ENCODE measurements at places on chromosomes 2 and 18.
A peak's percentile ranks its signal among the peaks of the same experiment; 100 is the strongest.

GRCh38 chr2:121888189-121888557 lies 132.7 kb downstream of the TSN start:
- no peak for DNase-seq

GRCh38 chr18:69259282-69259681 lies 141.4 kb upstream of the DOK6 start:
- DNase-seq = no peak

DNA sequence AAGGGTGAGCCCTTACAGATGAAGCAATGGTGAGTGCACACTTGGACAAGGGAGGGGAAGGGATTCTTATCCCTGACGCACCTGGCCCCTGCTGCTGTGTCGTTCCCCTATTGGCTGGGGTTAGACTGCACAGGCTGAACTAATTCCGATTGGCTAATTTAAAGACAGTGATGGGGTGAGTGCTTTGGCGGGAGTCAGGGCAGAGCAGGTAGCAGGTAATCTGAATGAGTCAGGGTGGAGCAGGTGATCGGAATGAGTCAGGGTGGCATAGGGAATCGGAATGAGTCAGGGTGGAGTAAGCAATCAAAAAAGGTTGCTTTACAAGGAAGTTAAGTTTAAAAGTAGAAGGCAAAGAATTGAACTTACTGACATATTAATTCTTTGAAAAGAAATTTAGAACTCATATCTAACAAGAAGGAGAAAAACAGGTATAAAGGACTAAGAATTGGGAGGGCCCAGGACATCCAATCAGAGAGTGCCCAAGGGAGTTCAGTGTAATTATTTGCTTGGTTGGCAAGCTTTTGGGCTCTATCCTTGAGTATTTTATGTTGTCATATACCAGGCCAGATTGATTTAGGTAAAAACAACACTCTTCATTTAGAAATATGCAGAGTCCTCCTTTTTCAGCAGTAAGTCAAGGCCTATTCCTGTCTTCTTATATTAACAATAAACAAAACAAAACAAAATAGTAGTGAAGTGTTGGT lies 52.3 kb upstream of the RALBP1 start:
- DNase-seq = no peak

- DNase-seq = no peak
Measured at GRCh38 chr2:142840436-142840835, 37.0 kb upstream of the KYNU start.

DNA sequence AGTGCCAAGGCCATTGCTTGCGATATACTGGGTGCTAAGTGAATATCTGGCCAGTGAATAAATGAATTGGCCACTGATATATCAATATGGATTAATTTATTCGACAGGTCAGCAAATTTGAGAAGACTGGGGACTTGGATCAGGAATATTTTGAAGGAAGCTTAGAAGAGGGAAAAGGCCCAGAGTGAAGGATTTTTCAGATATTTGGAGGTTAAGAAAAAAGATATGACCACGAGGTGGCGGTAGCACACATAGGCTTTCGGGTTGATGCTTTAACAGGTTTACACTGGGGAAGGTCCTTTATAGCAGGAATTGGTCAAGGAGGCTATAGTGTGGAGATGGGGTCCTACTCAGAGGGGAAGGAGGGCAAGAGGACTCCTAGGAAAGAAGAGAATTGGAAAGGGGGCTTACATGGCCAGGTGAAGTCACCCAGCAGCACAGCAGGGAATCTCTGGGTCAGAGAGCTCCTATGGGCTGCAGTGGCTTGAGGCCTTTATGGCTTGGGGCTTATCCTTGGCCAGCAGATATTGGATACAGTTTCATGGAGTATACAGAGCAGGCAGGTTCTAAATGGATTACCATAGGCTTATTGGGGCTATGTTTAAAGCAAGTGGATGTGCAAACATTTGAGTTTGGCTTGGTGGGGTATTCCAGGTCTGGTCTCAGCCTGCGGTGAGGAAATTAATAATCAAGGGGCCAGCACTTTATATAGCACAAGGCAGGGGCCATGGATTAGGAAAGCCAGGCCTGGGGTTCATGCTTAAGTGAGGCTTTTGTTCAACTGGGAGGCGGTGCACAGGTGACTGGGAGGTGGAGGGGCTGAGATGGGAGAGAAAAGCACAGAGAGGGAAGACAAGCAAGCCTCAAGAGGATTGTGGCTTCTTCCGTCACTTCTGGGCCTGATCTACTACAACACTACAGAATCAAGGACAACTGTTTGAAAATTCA lies 9.7 kb downstream of the IL1RN start:
- peak; percentile 14 for DNase-seq

DNA sequence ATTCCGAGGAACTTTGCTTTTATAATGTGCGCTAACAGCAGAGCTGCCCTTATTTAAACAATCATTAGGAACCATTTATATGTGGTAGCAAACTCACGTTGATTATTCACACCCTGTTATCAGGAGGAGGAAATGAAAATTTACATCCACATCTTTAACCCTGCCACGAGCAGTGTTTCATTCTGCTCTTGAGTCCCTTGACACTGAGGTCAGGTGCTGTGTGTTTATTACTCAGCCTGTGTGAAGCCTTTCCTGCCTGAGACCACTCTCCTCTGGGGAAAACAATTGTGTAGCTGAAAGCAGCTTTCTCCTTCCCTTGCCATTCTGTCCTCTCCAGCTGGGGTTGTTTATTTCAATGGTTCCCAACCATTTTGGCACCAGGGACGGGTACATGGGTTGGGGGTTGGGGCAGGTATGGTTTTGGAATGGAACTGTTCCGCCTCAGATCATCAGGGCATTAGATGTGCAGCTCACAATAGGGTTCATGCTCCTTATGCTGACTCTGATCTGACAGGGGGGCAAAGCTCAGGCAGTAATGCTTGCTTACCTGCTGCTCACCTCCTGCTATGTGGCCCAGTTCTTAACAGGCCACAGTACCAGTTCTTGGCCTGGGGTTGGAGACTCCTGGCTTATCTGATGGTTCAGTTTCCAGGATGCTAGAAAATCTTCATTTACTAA lies 651.1 kb downstream of the TDRD15 start:
- no peak for DNase-seq

GRCh38 chr2:226411727-226412360 lies 387.8 kb downstream of the IRS1 start:
- DNase-seq = no peak

- no peak for DNase-seq
Measured at GRCh38 chr2:185790361-185790760, 51.8 kb downstream of the FSIP2 start.

DNA sequence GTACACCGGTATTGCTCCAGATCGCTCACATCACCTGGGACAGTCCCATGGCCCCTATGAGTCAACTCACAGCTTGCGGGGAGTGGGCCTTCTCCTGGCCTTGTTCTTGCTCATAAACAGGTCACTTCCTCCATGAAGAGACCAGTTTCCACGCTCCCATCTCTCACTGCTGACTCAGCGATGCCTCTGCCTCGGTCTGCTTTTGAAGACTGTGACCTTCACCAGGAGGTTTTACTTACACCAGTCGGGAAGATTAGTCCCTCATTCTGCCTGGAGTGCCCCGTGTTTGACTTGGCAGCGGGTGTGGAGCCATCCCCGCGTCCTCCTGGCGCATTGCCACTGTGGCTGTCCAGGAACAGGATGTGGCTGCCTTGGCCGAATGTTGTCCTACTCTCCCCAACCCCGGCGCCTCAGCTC lies 159.8 kb downstream of the RHBDD1 start:
- no peak for DNase-seq

GRCh38 chr2:213189001-213189899 lies 37.8 kb upstream of the IKZF2 start:
- DNase-seq = no peak

DNA sequence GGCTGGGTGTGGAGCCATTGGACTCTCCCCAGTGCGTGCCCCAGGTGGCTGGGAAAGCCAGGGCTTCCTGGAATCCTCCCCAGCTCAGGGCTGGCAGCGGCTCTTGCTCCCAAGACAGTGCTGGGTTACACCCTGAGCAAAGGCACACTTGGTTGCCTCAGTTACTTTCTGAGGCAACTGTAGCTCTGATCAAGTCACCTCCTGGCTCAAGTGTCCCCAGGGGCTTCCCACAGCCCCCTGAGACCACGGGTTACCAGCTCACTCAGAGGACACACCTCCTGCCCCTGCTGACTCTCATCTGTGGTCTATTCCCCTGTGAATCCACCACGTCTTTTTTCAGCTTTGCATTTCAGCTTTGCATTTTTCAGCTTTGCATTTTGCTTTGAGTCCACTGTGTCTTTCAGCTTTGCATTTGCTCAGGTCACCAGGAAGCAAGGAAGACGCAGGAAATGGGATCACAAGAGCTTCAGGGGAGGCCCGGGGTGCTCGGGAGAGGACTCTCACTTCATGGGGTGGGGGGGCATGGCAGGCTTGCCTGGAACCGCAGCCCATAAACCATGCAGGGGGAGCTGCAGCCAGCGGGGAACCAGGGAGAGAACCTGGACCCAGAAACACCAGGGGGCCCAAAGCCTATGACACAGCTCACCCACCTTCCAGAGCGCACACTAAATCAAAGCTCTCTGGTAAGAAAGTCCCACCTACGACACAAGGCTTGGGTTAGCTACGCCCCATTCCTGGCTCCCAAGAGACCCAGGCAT lies 138.0 kb upstream of the ASB18 start:
- DNase-seq = no peak

- DNase-seq = no peak
Measured at GRCh38 chr2:34979148-34979547, 1376.4 kb upstream of the CRIM1 start.

- no peak for DNase-seq
Measured at GRCh38 chr2:168252976-168253375, 5.6 kb upstream of the STK39 start.

Data from AG09319 (cell line).